ENCODE measurements at places on chromosomes 16 and 17.
A peak's percentile ranks its signal among the peaks of the same experiment; 100 is the strongest.

DNA sequence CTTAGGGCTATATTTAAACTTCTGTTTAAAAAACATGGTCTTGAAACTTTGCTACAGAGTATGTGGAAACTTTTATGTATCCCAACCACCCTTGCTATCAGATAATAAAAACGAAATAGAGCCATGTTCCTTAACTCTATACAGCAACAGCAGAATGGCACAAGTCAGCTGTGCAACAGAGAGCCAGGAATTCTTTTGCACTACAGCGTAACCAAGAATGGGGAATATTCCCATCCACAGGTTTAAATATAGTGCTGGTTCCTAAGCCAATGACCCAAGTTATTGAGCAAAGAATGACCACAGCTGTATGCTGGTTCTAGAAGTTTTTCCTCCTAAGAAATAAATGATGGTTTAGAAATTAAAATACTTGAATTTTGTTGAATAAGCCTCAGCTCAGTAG is 33.1 kb downstream of the SETD6 start:
- DNase-seq: no peak

DNA sequence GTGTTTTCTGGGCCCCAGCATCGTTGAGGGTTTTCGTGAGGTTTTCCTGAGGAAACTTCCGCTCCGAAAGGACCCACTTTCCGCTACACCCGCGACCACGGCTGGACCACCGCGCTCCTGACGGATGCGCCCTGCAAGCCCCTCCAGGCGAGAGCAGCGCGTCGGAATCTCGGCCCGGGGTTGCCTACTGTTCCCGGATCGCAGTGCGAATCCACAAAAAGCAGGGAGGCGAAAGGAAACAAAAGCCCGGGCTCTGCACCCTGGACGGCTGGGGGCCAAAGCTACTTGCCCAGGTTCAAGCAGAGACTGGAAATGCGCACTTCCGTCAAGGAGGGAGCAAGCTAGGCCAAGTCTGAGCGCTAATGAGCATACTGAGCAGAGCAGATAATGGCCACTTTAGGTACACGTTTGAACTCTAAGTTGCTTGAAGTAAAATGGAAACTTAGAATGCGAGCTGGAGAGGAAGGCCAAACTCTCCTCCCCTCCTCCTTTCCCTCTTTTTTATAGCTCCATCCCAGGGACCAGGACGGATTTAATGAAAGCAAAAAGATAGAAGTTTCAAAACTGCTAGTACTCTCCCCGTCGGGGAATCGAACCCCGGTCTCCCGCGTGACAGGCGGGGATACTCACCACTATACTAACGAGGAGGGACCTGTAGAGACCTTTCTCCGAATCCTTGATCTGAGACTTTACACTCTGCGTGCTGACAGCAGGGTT is 11.4 kb upstream of the AURKB start:
- DNase-seq: peak; percentile 90

DNA sequence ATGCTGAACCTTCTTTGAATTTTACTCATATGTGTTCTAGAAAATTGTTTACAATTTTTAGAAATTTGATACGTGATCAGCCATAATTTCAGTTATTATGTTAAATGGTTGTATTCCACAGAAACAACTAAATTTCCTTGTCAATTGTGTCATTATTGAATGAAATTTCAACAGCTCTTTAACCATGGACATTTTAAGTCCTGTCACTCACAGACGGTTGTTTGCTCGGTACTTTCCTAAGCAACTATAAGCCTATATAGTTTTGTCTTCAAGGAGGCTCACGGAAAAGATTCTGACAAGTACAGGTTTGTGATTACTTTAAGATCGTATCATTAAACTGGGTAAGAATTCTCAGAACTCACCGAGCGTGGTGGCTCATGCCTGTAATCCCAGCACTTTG is 31.8 kb downstream of the SLC39A11 start:
- DNase-seq: no peak

DNA sequence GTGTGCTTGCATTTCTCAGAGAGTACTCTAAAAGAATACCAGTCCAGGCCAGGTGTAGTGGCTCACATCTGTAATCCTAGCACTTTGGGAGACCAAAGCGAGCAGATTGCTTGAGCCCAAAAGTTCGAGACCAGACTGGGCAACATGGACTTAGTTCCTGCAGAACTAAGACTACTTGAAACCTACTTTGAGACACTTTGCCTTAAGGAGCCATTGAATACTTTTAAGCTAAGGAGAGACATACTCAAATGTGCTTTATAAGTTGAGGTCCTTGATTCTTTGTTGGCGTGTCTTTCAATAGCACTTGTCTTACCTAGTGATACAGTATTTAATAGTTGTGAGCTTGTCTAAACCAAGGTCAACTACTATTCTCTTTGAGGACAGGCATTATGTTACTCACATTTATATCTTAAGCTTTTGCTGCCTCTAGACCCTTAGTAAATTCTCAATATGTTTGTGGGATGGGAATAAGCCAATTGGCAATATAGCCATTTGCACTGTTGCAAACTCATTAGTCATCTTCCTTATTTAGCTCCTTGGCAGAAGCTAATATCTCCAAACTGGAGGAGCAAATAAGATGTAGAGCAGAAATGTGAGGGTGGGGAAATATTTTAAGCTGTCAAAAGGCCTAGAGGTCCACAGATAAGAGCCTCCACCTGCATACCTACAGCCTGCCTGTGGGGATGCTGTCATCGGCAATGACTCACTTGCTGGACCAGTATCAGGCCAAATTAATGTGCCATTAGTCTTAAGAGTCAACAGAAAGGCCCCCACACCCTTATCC is 16.3 kb downstream of the SCPEP1 start:
- no peak for DNase-seq

DNA sequence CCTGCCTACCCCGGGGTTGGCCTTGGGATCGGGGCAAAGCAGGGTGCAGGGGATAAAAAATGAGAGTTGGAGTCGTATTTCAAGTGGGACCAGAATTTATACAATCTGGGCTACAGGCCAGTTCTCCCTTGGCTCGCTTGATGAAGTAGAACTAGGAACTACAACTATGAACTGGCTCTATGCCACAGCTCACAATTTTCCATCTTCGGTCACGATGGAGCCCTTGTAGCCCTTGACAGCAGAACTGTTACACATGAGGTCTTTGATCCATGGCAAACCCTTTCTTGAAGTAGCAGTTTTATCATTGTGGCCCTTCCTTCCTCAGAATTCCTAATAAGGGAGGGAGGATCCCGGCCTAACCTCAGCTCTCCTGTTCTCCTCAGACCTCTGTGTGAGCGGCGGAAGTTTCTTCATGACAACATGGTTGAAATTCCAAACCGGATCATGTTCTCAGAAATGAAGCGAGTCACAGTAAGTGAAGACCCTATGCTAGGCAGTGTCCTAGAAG is 17.1 kb downstream of the LIG3 start:
- peak; percentile 94 for DNase-seq

DNA sequence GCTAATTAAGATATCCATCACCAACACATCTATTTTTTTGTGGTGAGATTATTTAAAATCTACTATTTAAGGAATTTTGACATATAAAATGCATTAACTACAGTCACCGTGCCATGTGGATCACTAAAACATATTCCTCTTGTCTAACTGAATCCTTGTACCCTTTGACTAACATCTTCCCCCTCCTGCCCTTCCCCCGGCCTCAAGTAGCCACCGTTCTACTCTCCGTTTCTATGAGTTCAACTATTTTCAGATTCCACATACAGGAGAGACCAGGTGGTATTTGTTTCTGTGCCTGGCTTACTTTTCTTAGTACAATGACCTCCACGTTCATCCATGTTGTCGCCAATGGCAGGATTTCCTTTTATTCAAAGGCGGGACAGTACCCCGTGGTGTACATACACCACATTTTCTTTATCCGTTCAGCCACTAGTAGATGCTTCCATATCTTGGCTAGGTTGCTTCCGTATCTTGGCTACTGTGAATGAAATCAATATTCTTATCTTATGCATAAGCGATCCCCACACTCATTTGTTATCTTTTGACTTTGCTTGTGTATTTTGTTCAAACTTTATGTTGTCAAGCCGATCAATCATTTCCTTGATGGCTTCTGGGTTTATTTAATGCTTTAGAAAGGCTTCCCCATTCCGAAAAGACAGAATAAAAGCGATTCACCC is 134.7 kb downstream of the KCNJ12 start:
- DNase-seq: no peak

- no peak for DNase-seq
These were observed 625 bp downstream of the DVL2 start for GRCh38 chr17:7233701-7234082.

DNA sequence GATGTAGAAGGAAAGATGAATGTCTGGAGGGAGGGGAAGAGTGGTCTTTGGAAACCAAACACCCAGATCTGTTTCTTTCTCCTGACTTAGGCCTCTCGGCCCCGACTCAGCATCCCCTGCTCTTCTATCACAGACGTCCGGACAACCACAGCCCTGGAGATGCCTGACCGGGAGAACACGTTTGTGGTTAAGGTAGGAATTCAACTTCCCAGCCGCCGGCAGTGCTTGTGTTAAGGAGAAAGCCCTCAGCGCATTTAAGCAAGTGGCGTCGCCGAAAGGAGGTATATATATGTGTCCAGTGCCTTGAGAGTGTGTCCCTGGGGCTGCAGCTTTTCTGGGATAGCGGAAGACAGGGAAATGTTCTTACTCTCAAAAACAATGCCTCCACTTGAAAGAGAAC is 3.6 kb downstream of the SH2B1 start:
- no peak for DNase-seq

DNA sequence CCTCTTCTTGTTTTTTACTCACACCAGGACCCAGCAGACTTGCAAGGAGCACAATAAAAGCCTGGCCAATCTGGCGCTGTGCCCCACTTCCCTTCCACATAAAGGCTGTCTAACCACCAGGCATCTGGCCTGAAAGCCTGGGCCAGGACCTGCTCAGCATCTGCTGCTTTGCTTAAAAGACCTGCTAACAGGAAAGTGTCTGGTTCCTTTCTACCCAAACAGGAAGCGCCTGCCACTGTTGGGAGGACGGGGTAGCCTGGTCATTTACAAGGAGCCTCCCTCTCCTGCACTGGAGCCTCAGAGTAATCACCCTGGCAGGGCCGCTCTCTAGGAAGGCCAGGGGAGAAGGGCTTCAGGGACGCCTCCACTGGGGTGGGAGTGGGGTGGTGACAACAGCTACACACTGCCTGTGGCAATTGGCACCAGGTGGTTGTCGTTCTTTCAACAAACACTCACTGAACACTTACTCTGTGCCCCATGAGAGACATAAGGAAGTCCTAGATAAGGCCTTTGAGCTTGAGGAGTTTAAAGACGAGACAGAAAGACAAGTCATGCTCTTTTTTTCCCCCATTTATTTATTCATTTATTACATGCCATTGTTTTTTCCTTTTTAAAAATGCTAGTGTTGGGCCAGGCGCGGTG is 6.3 kb upstream of the MMP28 start:
- DNase-seq: no peak

- no peak for DNase-seq
These were observed 37.7 kb downstream of the TMEM114 start for GRCh38 chr16:8552487-8553221.

DNA sequence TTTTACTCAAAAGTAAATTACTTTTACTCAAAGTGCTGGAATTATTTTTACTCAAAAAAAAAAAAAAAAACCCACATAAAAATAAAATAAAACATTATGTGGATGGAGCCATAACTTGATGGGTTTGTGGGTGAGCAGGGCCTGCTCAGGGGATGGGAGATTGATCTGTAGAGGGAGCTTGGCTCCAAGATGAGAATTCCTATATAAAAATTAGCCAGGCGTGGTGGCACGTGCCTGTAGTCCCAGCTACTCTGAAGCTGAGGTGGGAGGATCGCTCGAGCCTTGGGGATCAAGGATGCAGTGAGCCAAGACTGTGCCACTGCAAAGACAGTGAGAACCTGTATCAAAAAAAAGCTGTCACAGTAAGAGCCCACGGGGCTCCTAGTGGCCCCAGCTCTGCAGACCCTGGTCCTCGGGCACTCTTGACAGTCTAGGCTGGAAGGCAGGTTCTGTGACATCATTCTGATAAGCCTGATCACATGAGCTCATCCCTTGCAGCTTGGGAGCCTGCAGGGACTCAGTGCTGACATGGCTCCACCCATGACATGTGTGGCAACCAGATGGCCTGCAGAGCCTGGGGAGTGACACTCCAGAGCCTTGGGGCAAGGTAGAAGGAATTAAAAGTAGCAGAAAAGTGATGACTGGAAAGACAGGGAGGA is 42.5 kb downstream of the ST3GAL2 start:
- DNase-seq: no peak

- no peak for DNase-seq
These were observed 13.9 kb upstream of the TMC7 start for GRCh38 chr16:18969855-18970240.

DNA sequence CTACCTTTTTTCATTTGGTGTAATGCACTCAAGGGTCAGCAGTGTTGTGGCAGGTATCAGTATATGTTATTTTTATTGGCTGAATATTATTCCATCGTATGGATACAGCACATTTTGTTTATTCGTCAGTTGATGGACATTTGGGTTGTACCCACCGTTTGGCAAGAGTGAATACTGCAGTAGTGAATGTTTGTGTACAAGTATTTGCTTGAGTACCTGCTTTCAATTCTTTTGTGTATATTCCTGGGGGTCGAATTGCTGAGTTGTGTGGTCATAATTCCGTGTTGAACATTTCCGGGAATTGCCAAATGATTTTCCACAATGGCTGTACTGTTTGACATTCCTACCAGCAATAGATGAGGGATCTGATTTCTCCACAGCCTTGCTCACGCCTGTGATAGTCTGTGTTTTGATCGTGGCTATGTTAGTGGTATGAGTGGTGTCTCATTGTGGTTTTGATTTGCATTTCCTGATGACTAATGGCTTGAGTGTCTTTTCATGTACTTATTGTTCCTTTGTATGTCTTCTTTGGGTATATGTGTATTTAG is 108.4 kb downstream of the OR1D5 start:
- peak; percentile 35 for DNase-seq

GRCh38 chr17:4074831-4075495 is 67.9 kb downstream of the ZZEF1 start:
- peak; percentile 56 for DNase-seq

DNA sequence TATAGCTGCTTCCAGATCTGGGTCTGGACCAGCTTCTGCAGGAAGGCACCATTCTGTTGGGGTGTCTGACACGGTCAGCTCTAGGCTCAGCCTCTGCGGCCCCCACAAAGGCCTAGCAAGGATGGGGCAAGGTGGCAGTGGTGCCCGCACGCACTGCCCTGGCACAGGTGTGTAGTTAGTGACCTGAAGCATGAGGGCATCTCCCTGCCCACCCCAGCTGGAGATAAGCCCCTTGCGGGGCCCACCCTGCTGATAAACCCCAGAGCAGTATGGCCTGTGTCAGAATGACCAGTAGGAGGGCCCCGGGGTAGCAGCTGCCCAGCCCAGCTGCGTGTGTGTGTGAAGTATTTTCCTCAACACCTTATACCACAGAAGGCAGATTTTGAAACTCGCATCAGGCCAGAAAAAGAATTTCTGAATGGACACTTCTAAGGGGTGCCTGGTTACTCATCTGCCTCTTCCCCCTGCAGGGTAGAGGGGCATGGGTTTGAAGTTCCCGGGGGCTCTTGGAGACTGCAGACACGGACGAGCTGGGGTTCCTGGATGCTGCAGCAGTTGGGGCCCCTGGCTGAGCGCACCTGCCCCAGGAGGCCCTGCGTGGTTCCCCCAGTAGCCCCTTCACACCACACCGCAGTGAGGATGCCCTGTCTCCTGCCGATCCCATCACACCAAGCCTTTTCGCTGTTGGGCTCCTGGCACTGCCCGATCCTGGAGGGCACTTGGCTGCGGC is 4.5 kb downstream of the ARHGDIA start:
- DNase-seq: no peak

- DNase-seq: no peak
These were observed 351.2 kb downstream of the SEC14L1 start for GRCh38 chr17:77491921-77492445.

Data from adipocyte (in vitro differentiated cells).